A549 treated with DMSO at 1 μM for 4 hours (cell line): ENCODE measurements at places on chromosomes 4 and X. TPM values are rescaled to one million over a fixed set of nuclear protein-coding genes. Genes with fewer than 3 reads are reported as not detected.

The TXK gene
- total RNA-seq, result 0.11 to 0.28 TPM (median 0.25 TPM) in 5 replicates

The MSX1 gene
- total RNA-seq, result 7.5 to 12.4 TPM (median 11.0 TPM) in 5 replicates

The ERCC6L gene
- 12.4 to 16.0 TPM (median 14.3 TPM) in 5 replicates for total RNA-seq

The CLNK gene
- total RNA-seq, result not detected in 5 replicates

The PAGE1 gene
- 0.28 to 0.43 TPM in 2 of 5 replicates, not detected in the others for total RNA-seq

The TMEM144 gene
- 3.4 to 4.8 TPM (median 3.9 TPM) in 5 replicates for total RNA-seq

The OPHN1 gene
- 1.4 to 2.0 TPM (median 1.9 TPM) in 5 replicates for total RNA-seq

The NWD2 gene
- total RNA-seq, result not detected in 5 replicates

The IRF2 gene
- 11.4 to 16.8 TPM (median 14.5 TPM) in 5 replicates for total RNA-seq

The TLL1 gene
- 0.06 to 0.14 TPM (median 0.12 TPM) in 5 replicates for total RNA-seq

The LRIT3 gene
- total RNA-seq, result 0.03 to 0.07 TPM (median 0.06 TPM) in 4 of 5 replicates, not detected in the other

The TCP11X2 gene
- not detected in 5 replicates for total RNA-seq

The AKAP4 gene
- not detected in 5 replicates for total RNA-seq

The STK26 gene
- total RNA-seq, result 9.6 to 12.5 TPM (median 12.0 TPM) in 5 replicates

The PALLD gene
- total RNA-seq, result 60.6 to 92.4 TPM (median 83.2 TPM) in 5 replicates

The TAF7L gene
- total RNA-seq, result 0.08 to 0.15 TPM (median 0.13 TPM) in 5 replicates

The PRICKLE3 gene
- total RNA-seq, result 17.1 to 22.4 TPM (median 20.3 TPM) in 5 replicates

The GLRA3 gene
- total RNA-seq, result not detected in 5 replicates

The S100G gene
- total RNA-seq, result not detected in 5 replicates

The PTPN13 gene
- 4.4 to 5.9 TPM (median 5.2 TPM) in 5 replicates for total RNA-seq

The SHROOM4 gene
- total RNA-seq, result not detected in 5 replicates

The SSX4 gene
- total RNA-seq, result not detected in 5 replicates

The ABCB7 gene
- 15.2 to 17.9 TPM (median 17.7 TPM) in 5 replicates for total RNA-seq

The ATP2B3 gene
- total RNA-seq, result 0.04 to 0.25 TPM (median 0.09 TPM) in 5 replicates

The FGA gene
- 6.0 to 9.4 TPM (median 8.1 TPM) in 5 replicates for total RNA-seq

The KLHL8 gene
- total RNA-seq, result 5.2 to 7.0 TPM (median 6.3 TPM) in 5 replicates

The SATL1 gene
- not detected in 5 replicates for total RNA-seq
